NCI-H2081 treated with DMSO at 0.1 percent for 48 hours (cell line): ENCODE measurements at places on chromosomes 3 and 15.

DNA sequence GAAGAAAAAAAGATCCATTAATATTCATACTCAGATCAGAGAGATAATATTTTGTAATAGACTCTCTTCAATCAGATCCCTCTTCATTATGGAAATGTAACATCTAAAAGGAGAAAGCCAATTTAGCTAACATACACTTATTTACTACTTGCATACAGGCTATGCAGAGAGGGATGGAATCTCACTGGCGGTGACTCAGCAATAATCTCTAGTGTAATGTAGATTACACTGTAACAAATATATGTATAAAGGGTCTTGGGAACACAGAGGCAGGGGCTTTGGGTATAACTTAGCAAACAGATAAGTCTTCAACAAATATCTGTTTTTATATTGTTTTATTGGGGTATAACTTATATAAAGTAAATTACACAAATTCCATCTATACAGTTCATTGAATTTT is 69.6 kb downstream of the CGNL1 start:
- DNase-seq: no peak

DNA sequence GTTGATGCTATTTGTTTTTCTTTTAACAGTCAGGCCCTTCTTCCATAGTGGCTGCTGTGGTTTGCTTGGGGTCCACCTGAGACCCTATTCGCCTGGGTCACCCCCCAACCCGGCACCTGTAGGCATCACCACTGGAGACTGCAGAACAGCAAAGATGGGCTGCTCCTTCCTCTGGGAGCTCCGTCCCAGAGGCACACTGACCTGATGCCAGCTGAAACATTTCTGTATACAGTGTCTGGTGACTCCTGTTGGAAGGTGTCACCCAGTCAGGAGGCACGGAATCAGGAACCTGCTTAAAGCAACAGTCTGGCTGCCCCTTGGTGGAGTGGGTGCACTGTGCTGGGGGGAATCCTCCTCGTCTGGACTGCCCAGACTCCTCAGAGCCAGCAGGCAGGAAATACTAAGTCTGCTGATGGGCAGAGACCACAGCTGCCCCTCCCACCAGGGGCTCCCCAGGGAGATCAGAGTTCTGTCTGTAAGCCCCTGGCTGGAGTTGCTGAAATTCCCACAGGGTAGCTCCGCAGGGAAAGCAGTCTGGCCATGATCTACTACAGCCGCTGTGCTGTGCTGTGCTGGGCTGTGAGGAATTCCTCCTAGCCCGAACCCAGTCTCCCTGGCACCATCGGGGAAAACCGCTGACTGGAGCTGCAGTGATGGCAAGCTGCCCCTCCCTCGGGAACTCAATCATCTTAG is 248.2 kb downstream of the TBC1D5 start:
- no peak for DNase-seq

DNA sequence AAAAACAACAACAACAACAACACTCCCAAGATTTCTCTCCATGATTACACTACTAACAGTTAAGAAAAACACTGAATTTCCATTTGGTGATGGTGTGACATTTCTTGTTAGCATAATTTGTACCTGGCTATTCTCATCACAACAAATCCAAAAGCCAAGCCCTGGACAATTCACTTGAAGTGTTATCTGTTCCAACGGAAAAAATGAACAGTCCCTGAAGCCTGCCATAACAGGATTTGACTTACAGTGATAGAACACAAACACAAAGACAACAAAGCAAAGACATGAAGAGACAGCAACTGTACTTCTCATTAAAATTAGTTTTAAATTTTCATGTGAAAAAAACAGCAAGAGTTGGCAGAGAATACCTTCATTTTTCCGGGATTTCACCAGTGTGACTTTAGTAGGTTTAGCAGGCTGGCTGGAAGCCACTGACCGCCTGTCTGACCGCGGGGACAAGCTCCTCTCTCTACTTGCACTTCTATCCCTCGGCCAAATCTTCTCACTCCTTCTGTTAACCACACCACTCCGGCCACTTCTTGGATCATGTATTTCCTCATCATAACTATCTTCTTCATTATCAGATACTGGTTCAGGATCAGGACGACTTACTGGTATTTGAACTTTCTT is 56.3 kb downstream of the TJP1 start:
- DNase-seq: no peak

DNA sequence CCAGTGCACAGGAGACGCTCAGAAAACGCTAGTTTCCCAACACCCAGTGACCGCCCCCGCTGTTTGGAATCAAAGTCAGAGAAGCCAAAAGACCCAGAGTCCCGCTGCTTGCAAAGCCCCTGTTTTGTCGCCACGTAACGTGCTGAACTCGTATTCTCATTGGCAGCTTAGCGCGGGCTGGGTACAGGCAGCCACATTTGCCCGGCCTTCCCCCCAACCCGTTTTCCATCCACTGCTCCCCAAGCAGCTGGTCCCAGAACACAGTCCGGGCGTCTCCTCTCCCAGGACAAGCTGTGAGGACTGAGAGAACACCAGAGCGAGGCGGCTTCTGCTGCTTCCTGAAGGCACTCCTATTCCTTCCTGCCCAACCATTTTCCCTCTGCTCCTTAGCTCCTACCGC is 54.8 kb downstream of the RASGRF1 start:
- no peak for DNase-seq
